ENCODE measurements at places on chromosomes 2 and 18. TPM values are rescaled to one million over a fixed set of nuclear protein-coding genes. Genes with fewer than 3 reads are reported as not detected.

Gene MYCN
- total RNA-seq = not detected

Gene HAT1
- 38.6 TPM for total RNA-seq

Gene KCNE4
- 8.5 TPM for total RNA-seq

Gene PLGLB2
- 6.2 TPM for total RNA-seq

Gene POTEI
- total RNA-seq = not detected

Gene CTLA4
- total RNA-seq = not detected

Data from subcutaneous adipose tissue (tissue), 4 donors.